ENCODE measurements at places on chromosomes 2 and 18. TPM values are rescaled to one million over a fixed set of nuclear protein-coding genes. Genes with fewer than 3 reads are reported as not detected.

GRCh38 chr2:73759904-73760303 lies 20.0 kb downstream of the DUSP11 start:
- DNase-seq, result peak; percentile 27

DNA sequence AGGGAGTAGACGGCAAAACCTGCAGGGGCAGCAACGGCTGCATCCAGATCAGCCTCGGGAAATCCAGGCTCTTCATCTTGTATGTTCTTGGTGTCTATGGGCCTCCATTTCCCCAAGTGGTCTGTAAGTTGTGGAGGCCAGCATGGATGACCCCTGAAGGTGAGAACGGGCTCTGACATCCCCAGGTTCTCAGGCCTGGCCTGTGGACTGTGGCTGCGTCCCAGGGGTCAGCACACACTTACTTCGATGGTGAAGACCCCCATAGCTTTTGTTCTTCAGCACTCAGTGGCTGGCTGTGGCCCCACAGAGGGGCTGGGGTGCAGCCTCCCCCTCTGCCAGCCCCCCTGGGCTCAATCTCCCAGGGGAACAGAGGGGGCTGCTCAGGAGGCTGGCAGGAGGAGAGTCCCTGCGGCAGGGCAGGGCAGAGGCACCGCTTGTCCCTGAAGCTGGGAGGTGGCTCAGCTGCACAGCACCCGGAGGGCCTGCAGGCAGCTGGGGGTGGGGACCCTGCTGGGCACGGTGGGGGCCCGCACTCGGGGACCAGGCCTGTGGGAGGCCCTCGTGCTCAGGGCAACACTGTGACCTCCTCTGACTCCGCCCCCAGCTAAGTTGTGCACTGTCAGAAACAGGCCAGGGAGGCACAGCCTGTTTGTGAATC lies 3.8 kb downstream of the SLC66A3 start:
- no peak for DNase-seq

DNA sequence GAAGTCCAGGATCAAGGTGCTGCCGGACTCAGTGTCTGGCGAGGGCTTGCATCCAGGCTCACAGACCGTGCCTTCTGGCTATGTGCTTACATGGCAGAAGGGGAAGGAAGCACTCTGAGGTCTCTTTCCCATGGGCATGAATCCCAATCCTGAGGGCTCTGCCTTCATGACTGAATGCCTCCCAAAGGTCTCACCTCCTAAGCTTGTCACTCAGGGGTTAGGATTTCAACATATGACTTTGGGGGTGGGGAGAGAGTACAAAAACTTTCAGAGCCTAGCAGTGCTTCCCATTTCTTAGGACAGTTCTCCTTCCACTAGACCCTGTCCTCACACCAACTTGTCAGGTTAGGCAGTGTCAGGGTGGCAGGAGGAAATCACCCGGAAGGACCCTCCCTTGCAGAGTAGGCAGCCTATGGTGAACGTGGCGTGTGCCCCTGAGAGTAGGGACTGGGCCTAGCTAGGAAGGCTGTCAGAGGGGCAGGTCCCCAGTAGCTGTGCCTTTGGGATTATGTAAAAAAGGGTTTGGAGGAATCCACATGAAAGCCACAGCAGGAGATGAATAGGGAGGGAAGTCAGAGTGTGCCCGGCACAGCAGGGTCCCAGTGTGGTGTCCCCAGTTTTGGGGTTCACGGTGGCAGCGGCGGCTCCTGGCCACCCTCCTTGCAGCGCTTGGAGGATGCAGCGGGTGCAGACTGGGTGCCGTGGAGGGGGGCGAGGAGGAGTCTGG lies 233.3 kb downstream of the LDLRAD4 start:
- DNase-seq, result no peak

- DNase-seq, result no peak
Measured at GRCh38 chr18:63686871-63687270, 15.9 kb upstream of the SERPINB11 start.

GRCh38 chr2:19664646-19665045 lies 237.1 kb downstream of the TTC32 start:
- peak; percentile 68 for DNase-seq

DNA sequence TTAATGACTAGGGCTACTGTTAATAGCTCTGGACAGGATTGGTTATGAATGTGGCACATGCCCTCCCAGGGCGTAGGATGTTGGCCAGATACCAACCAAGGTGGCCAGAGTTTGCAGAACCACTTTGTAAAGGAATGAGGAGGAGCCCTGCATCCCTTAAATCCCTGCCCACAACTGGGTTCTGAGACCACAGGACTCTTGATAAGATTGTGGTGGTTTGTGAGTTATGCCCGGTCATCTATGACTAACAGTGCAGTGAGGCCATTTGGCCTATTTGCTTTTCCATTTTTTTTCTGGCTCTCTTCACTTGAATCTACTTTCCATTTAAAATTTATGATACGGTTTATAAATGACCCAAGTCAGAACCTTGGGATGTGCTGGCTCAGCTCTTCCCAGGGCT lies 294.5 kb downstream of the PRKCE start:
- no peak for DNase-seq

Gene GBX2
- total RNA-seq, result 1.1 TPM

Gene SPC25
- total RNA-seq, result 6.4 TPM

- DNase-seq, result no peak
Measured at GRCh38 chr18:11974741-11975325, 6.5 kb upstream of the IMPA2 start.

DNA sequence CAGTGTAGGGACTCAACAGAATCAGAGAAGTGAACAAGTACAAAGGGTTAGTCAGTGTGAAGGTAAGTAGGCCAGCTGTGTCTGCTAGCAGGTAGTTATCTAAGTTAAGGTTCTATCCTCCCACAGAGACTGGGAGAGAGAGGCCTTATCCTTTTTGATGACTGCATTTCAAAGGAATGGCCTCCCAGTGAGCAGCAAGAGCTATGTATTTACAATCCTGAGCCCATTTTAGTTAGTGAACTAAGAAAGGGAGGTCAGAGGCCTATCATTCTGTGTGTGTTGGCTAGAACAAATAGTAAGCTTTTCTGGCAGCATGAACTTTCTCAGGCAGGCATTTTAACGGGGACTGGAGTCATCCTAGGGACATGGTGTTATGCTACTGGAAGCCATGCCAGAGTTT lies 182.9 kb downstream of the VWC2L start:
- no peak for DNase-seq

DNA sequence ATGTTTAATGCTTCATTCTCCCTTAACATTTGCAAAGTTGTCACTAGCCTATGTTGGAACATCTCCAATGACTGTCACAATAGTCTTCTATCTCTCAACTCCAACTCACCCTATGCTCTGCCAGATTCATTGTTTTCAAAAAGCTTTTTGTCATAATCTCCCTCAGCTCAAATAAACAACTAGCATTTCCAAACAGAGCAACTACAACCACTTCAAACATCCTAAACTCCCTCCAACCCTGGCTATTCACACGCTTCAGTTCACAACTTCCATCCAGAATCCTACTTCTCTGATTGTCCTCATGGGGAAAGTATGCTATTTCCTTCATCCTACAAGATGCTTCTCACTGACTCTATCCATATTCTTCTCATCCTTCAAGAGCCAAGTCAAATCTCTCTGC lies 139.2 kb upstream of the VRK2 start:
- no peak for DNase-seq

Gene C1GALT1C1L
- total RNA-seq, result 0.17 TPM

DNA sequence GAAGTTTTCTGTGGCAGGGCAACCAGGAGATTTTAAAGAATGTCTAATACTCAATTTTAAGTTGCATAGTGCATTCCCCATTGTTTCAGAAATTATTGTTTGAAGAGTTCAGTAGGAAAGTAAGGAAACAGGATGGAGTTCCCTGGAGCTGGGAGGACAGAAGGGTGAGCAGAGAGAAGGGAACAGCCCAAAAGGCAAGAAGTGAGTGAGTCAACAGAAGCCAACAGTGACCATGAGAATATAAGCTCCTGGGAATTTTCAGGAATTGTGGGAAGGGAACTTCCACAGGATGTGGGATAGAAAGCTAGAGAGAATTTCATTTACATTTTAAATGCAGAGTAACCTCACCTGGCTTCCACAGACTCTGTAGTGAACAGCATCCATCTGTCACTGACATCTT lies 268.1 kb upstream of the ATP5MC3 start:
- no peak for DNase-seq

DNA sequence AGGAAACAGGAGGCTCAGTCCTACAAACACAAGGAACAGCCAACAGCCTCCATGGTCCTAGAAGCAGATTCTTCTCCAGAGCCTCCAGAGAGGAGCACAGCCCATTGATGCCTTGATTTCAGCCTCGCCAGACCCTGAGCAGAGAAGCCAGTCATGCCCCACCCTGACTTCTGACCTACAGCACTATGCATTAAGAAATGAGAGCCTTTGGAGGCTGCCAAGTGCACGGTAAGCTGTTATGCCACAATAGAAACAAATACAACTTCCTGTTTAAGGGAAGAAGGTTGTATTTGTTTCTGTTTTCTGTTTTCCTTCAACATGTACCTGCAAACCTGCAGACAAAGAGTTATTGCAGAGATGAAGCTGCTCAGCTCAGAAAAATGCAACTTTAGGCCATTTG lies 181.3 kb upstream of the AGAP1 start:
- no peak for DNase-seq

GRCh38 chr18:8373486-8373885 lies 235.8 kb upstream of the RAB12 start:
- DNase-seq, result no peak

DNA sequence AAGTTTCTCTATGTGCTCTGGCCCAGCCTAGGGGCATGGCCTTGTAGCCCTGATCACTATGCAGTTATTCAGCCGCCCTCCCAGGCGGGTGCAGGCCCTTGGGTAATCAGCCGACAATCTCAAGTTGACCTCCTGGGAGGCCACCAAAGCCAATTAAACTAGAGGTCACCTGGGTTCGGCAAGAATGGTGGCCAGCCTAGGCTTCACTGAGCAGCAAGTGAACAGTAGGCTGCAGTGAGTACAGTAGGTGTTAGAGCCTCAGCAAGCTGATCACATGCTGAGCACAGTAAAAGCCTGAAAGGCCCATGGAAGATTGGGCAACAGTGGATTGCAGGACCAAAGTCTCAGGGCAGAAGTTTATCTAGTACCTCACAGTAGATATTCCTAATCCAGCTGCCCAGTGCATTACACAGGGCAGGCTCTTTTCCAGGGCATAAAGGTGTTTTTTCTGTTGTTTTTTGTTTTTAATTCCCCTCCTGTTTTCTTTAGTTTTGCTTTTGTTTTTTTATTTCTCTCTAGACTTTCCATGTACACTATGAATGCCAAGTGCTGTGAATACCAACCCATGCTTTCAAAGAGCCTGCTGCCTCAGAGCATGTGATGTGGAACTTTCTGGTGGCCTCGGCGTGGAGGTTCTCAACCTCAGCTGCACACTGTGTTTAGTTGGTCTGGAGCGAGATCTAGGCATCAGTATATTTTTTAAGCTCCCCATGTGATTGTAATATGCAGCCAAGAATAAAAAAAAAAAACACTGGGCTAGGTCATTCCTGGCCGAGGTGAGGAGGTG lies 55.9 kb upstream of the ATL2 start:
- DNase-seq, result no peak

- no peak for DNase-seq
Measured at GRCh38 chr2:2482851-2483250, 151.8 kb upstream of the MYT1L start.

DNA sequence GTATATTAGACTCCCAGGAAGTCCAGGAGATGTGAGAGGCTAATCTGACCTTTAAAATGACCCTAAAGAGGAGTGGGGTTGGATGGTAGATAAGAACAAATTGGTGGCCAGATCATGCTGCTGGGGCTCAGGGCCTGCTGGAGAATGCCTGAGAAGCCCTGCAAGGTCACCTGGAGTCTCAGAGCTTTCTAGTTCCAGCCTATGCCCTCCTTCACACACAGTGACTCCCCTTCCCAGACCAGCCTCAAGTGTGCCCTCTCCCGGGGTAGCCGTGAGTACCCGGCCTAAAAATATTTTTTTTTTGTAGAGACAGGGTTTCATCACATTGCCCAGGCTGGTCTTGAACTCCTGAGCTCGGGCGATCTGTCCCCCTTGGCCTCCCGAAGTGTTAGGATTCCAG lies 44.2 kb upstream of the FZD5 start:
- DNase-seq, result no peak

Gene AP1S3
- total RNA-seq, result 4.4 TPM

DNA sequence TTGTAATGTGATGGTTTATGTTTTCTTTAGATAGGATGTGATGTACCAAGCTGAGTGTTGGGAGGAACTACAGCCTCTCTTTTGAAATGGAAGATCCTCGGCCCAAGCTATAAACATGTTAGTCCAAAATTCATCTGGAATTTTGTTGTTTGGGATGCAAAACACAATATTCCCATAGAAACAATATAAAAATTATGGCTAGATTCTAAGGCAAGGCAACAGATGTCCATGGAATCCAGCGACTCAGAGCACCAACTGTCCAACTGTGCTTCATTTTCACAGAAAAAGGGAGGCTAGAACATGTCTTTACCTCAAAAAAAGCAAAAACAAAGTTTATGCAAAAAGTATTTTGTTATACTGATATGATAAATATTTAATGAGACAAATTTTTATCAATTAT lies 52.4 kb upstream of the ATP8B1 start:
- DNase-seq, result no peak

Gene OBSL1
- 38.8 TPM for total RNA-seq

DNA sequence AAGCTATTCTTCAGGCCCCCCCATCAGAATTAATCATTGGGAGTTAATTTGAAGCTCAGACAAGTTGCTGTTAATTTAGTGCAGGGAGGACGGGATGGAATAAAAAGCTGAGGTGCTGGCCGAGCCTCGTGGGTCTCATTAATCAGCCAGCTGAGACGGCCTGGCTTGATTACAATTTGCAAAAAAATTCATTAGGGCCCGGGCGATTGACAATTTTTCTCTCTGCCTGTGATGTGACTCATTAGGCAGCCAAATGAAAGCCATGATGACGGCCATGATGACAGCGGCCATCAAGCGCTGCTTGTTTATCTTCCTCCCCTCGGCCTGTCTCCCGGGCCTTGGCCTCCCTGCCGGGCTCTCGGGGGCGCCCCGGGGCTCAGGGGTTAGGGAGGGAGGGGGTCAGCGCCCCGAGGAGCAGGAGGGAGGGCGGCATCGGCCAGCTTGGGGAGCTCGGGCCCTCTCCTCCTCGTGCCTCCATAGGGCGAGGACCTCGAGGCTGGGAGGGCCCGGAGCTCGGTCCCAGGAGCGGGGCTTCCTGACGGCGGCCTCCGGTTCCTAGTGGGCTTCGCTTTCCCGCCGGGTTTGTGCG lies 5.2 kb downstream of the GBX2 start:
- DNase-seq, result peak; percentile 48

Gene CAPN13
- total RNA-seq, result not detected

- DNase-seq, result no peak
Measured at GRCh38 chr2:696999-697627, 19.9 kb upstream of the TMEM18 start.

Gene MXD1
- total RNA-seq, result 4.9 TPM

Gene MBOAT2
- total RNA-seq, result 15.0 TPM

GRCh38 chr2:64466478-64467085 lies 12.6 kb downstream of the LGALSL start:
- DNase-seq, result no peak

Gene OXER1
- total RNA-seq, result not detected

All from dermis blood vessel endothelial cell (primary cell).